Right atrium auricular region (tissue), 2 donors: ENCODE measurements at places on chromosomes 12 and 14. TPM values are rescaled to one million over a fixed set of nuclear protein-coding genes. Genes with fewer than 3 reads are reported as not detected.

TAS2R14 gene
- total RNA-seq, result 1.2 TPM

PAX9 gene
- not detected for total RNA-seq

KRT72 gene
- total RNA-seq, result not detected

PPP1R1A gene
- total RNA-seq, result 111 TPM

JPH4 gene
- total RNA-seq, result 0.39 TPM
